ENCODE measurements at places on chromosomes 6 and 20.

GRCh38 chr20:63121749-63122405 is 94.1 kb downstream of the YTHDF1 start:
- no peak for DNase-seq

GRCh38 chr6:25165800-25166199 is 113.4 kb upstream of the CARMIL1 start:
- no peak for DNase-seq

DNA sequence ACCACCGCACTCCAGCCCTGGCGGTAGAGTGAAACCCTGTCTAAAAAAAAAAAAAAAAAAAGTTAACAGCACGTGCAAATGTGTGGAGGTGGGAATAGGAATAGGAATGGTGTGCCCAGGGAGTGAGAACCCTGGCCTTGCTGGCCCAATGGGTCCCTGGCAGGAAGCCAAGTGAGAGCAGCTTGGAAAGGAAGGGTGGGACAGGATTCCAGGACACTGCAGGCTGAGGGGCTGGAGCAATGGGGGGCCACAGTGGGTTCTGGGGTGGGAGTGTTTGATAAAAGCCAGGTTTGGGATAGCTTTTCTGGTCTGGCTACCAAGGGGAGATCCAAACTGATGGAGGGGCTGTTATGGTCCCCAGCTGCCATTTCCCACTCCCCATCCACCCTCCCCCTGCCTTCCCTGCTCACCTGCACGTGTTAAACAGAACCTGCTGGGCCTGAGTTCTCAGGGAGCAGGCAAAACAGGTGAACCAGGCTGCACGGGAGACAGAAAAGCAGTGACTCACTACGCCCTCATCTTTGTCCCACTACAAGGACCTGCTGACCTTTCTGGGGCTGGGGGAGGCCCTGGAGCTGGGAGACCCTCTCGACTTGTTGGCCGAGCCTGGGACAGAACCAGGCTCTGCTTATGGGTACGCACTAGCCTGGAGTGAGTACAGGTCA is 3.3 kb downstream of the SUN5 start:
- no peak for DNase-seq

DNA sequence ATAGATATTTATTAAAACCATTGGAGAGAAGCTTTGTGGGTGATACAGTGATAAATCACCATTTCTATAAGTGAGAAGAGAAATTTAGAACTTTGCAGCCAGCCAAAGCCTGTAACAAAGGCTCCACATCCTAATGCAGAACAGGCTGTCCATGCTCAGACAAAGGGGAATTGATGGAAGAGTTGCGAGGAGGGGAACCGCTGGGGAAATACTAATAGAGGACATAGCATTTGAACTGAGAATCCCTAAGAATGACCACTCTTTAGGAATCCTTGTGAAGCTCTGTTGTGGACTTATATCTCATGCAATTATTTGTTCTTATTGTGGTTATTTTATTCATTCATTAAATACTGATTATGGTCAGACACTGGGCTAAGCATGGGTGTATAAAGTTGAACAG is 167.8 kb downstream of the PHF3 start:
- no peak for DNase-seq

GRCh38 chr20:47669927-47670890 is 115.1 kb downstream of the SULF2 start:
- no peak for DNase-seq

Measured in AG04449 (cell line).